DMS53 (cell line): ENCODE measurements at places on chromosomes 4 and X.
A peak's percentile ranks its signal among the peaks of the same experiment; 100 is the strongest.

DNA sequence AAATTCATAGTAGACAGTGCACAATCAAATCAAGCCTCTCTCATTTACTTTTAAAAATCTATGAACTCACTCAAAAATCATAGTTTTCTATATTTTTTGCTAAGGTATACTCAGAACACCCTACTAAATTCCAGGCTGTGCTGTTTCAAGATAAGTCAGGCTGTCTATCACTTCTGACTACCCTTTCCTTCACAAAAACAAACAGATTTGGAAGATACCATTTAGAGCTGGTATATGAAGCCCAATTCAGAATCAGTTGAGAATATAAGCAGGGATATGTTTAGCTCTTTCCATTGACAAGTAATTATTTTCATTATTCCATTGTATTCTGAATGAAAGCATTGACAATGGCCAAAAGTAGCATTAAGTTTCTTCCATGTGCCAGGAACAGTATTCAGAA is 53.1 kb downstream of the CXCL1 start:
- DNase-seq = no peak

- DNase-seq = peak; percentile 72
Observed at GRCh38 chr4:70183168-70183939, 12.2 kb upstream of the ODAM start.

- peak; percentile 92 for DNase-seq
Observed at GRCh38 chr4:168796362-168797106, 213.5 kb downstream of the CBR4 start.

DNA sequence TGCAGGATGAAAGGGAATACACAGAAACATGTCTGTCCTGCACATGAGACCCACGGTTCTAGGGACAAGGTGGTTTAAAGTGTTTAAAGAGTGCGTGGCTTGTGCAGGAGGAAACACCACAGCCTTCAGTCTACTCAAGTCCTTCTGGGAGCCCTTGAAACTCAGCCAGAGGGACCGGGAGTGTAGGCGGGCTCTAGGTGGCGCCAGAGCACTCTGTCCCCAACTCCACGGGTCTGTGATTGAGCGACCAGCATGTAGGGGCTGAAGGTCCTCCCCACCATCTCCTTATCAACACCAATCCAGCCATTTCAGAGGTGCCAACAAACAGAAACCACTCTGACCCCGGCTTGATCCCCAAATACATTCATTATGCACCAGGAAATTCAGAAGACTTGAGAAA is 82.0 kb upstream of the CLDN34 start:
- DNase-seq = peak; percentile 65

- no peak for DNase-seq
Observed at GRCh38 chrX:129534816-129535578, 5.1 kb upstream of the OCRL start.

DNA sequence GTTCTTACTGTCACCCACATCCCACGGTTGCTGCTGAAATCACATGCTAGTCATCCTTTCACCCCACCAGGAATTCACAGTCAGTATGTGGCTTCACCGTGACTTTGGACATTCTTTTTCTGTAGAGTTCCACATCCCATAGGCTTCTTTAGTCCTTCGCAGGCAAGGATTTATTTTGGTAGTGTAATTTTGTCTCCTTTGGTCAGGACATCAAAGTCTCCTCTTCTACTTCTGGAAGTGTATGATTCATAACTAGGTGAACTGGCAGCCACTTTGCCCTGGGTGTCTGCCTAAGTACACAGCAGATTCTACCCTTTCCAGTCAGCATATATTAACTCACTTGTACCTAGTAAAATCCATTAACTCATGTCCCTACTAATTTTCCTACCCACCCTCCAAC is 38.3 kb upstream of the MMAA start:
- peak; percentile 6 for DNase-seq

GRCh38 chrX:121308276-121308805 is 260.9 kb downstream of the GLUD2 start:
- DNase-seq = peak; percentile 65

- DNase-seq = peak; percentile 77
Observed at GRCh38 chr4:148515248-148515647, 73.0 kb upstream of the NR3C2 start.

- DNase-seq = peak; percentile 36
Observed at GRCh38 chr4:10640561-10641201, 43.9 kb downstream of the CLNK start.

- DNase-seq = no peak
Observed at GRCh38 chr4:53676402-53676871, 85.2 kb upstream of the LNX1 start.

- no peak for DNase-seq
Observed at GRCh38 chr4:142314247-142314646, 531.9 kb downstream of the INPP4B start.

- no peak for DNase-seq
Observed at GRCh38 chr4:109113521-109113920, 188.9 kb downstream of the COL25A1 start.

GRCh38 chrX:150693725-150694574 is 754 bp downstream of the MTMR1 start:
- peak; percentile 92 for DNase-seq

DNA sequence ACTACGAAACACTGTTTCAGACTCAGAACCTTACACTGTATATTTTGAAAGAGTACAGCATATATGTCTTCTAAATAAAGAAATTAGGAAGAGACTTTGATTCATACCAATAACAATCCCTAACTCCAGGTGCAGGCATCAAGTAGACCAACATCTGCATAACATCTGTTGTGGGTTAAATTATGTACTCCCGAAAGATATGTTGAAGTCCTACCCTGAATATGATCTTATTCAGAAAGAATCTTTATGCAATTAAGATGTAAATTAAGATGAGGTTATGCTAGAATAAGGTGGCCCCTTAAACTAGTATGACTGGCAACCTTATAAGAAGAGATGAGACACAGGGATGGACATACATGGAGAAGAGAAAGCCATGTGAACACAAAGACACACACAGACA is 117.9 kb downstream of the INPP4B start:
- DNase-seq = no peak

- DNase-seq = peak; percentile 0
Observed at GRCh38 chr4:88411491-88412096, 32.9 kb downstream of the HERC6 start.

DNA sequence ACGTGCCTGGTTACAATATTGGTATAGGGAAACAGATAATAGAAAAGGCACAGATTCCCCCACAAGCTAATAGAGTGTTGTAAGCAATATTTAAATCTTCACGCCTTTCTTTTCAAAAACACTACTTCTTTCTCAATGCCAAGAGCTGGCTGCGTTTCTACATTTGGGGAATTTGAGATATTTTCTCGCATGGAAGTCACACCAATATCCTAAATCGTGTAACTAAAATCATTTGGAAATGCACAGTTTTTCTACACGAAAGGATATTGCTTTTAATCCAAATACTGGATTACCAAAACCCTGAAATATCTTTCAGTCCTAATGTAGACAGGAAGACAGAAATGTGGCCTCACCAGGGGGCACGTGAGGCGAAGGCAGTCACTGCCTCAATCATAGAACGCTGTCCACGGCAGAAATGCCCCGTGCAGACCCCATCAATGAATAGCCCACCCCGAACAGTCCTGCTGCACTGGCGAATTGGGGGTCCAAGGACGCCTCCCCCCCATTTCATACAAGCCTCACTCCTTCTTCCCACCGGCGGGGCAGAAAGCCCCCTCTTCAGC is 106.6 kb downstream of the NSUN7 start:
- peak; percentile 55 for DNase-seq

- DNase-seq = no peak
Observed at GRCh38 chrX:29890004-29890403, 325.4 kb upstream of the MAGEB2 start.

DNA sequence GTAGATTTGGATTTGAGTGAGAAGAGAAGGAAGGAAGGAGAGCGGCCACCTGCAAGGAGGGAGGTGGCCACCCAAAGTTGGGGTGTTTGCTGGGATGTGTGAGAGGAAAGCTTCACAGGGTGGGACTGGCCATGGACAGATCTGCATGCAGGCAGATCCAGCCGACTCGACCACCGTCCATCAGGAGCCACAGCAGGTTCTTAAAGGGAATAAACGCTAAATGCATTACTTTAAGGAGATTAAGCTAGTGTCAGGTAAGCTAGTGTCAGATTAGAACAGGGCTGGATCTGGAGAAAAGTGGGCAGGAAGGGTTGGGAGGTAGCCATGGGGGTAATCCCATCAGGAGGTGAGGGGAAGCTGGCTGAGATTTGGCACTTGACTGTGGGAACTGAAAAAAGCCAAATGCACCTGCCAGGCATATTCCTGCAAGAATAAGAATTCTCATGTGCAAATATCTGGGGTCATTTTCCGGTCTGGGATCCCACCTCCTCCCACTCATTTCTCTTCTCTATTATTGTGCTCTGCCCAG is 79.6 kb downstream of the MGST2 start:
- DNase-seq = no peak

DNA sequence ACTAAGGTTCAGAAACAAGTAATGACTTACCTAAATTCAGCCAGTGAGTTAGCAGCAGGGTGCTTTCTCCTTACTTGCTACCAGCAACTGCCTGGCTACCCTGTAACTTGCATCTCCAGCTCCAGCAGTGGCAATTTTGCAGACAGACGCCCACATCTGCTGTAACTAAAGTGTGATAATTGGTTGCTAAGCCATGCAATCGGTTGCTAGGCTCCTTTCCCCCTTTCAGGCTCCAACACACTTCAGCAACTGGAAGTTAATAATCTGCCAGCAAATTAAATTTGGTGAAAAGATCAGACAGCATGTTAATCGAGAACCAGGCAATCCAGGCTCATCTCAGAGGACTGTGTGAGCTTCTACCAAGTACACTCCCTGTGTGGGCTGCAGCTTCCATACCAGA is 24.2 kb upstream of the ARHGEF9 start:
- no peak for DNase-seq

GRCh38 chr4:89981789-89982334 is 87.2 kb downstream of the MMRN1 start:
- DNase-seq = no peak

GRCh38 chr4:44194365-44194764 is 254.2 kb downstream of the KCTD8 start:
- DNase-seq = no peak

DNA sequence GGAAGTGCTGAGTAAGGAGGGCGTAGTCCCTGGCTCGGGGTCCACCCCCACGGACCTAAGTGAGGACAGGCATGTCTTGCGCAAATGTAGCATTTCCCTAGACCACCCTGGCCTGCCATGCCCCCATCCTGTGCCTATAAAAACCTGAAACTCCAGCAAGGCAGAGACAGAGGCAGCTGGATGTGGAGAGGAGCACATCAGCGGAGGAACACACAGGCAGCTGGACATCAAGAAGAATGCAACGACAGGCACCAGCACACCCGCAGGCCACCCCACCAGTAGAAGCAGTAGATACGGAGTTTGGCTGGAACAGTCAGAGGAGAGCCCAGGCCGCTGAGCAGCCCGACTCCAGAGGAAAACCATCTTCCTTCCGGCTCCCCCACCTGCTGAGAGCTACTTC is 345.9 kb downstream of the FSTL5 start:
- no peak for DNase-seq

DNA sequence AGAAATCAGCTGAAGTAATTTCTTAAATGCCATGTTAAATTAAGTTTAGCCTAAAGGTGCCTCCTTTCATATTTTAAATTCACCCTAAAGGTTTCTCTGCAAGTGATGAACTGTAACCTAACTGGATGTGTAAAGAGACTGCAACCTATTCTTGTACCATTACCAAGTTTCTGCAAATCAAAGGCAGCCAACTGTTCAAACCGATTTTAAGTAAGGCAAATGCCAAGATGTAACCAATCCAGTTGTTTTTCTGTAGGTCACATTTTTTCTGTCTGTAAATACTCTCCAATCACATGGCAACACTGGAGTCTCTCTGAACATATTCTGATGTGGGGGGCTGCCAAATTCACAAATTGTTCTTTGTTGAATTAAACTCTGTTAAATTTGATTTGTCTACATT is 42.4 kb upstream of the FGF2 start:
- no peak for DNase-seq

GRCh38 chr4:77418333-77418732 is 187.3 kb upstream of the CXCL13 start:
- DNase-seq = peak; percentile 56

DNA sequence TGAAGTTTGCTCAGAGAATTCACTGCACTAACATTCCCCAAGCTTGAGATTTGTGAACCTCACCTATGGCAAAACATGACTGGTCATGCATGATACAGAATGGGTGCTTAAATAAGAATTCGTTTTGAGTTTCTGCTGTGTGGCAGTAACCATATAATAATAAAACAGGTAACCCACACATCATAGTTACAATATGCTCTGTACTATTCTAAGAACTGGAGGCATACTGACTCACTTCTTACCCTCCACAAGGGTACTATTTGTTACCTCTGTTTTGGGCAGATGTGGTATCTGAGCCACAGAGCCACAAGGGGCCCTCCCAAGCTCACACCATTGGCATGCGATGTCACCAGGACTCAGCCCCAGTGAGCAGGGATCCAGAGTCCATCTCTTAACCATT is 17.6 kb downstream of the SLC2A9 start:
- DNase-seq = no peak

DNA sequence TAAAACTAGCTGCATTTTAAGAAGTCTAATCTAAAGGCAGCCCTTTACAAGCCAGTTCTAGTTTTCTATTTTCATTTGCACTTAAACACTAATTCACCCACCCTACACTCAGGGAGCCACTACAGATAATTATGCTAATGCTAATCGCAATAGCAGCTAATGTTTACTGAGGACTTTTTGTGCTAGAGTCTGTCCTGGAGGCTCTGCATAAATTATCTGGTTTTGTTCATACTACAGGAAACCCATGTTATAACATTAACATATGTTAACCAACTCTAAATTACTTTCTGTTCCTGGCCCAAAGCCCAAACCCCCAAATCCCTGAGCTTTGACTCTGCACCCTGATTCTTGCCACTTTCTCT is 480 bp upstream of the RADX start:
- DNase-seq = no peak

- DNase-seq = no peak
Observed at GRCh38 chr4:126958482-126958881, 674.3 kb upstream of the INTU start.

GRCh38 chr4:22903913-22904312 is 211.2 kb downstream of the GBA3 start:
- no peak for DNase-seq

GRCh38 chr4:62377245-62377644 is 1177.1 kb downstream of the ADGRL3 start:
- peak; percentile 76 for DNase-seq

- DNase-seq = peak; percentile 19
Observed at GRCh38 chrX:100871594-100872560, 2.3 kb downstream of the NOX1 start.

- DNase-seq = no peak
Observed at GRCh38 chrX:74510401-74510800, 89.1 kb downstream of the SLC16A2 start.

GRCh38 chr4:107541511-107541910 is 178.5 kb downstream of the PAPSS1 start:
- DNase-seq = no peak

GRCh38 chr4:27692158-27692557 is 831.5 kb downstream of the STIM2 start:
- DNase-seq = peak; percentile 84
